ENCODE measurements at places on chromosomes 2 and 18.

GRCh38 chr2:70490381-70490780 lies 63.2 kb downstream of the TGFA start:
- no peak for DNase-seq

DNA sequence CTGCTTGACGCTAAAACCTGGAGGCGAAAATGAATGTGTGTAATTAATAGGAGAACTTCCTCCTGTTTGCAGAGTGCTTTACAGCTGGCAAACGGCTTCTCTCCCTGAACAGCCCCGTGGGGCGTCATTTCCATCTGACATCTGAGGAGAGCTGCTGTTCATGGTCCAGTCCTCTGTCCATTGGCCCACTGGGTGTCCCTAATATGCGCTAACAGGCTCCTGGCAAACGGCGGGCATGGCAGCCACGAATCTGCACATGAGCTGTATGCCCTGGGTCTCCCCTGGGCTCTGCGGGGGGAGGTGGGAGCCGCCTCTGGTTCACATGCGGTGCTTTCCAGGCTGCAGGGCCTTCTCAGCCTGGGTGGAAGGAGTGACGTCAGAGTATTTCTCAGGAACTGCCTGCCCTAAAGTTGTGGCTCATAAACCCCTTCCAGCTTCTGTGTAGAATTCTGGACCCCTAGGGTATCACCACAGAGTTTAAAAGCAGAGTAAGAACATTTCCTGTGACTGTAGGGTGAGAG lies 73.2 kb downstream of the LRRFIP1 start:
- no peak for DNase-seq

DNA sequence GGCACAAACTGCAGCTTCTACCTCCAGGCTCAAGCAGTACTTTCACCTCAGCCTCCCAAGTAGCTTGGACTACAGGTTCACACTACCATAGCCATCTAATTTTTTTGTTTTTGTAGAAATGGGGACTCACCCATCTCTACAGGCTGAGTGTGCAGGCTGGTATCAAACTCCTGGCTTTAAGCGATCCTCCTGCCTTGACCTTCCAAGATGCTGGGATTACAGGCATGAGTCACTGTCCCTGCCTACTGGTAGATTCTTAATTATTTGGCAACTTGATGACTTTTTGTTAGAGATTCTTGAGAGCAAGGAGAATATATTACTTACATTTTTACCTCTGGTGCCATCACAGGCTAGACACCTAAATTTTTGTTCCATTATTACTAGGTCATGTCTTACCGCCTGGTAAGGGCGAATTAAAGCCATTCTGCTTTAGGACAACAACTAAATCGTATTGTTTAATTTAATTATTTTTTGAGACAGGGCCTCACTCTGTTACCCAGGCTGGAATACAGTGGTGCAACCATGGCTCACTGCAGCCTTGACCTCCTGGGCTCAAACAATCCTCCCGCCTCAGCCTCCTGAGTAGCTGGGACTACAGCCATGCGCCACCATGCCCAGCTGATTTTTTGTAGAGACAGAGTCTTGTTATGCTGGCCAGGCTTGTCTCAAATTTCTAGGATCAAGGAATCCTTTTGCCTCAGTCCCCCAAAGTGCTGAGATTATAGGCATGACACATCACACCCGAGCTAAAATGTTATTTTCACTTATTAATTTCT lies 15.7 kb downstream of the DYNC1I2 start:
- DNase-seq, result no peak

- no peak for DNase-seq
These were observed 89.2 kb upstream of the ITGA4 start for GRCh38 chr2:181367906-181368435.

DNA sequence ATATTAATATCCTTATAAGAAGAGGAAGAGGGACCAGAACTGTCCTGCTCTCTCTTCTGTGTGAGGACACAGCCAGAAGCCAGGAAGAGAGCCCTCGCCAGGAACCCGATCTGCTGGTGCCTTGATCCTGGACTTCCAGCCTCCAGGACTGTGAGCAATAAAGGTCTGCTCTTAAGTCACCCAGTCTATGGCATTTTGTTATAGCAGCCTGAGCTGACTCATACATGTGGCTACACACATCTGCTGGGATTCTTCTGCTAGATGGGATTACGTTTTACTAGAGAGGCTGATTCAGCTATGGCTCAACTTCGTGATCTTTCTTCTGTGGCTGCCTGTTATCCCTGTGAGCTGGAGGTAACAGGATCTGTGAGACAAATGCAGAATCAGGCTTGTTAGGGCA lies 29.6 kb downstream of the ARL4C start:
- peak; percentile 67 for DNase-seq

GRCh38 chr18:11981543-11982366 lies 448 bp downstream of the IMPA2 start:
- DNase-seq, result no peak

- no peak for DNase-seq
These were observed 140.2 kb downstream of the TWIST2 start for GRCh38 chr2:238988105-238988504.

DNA sequence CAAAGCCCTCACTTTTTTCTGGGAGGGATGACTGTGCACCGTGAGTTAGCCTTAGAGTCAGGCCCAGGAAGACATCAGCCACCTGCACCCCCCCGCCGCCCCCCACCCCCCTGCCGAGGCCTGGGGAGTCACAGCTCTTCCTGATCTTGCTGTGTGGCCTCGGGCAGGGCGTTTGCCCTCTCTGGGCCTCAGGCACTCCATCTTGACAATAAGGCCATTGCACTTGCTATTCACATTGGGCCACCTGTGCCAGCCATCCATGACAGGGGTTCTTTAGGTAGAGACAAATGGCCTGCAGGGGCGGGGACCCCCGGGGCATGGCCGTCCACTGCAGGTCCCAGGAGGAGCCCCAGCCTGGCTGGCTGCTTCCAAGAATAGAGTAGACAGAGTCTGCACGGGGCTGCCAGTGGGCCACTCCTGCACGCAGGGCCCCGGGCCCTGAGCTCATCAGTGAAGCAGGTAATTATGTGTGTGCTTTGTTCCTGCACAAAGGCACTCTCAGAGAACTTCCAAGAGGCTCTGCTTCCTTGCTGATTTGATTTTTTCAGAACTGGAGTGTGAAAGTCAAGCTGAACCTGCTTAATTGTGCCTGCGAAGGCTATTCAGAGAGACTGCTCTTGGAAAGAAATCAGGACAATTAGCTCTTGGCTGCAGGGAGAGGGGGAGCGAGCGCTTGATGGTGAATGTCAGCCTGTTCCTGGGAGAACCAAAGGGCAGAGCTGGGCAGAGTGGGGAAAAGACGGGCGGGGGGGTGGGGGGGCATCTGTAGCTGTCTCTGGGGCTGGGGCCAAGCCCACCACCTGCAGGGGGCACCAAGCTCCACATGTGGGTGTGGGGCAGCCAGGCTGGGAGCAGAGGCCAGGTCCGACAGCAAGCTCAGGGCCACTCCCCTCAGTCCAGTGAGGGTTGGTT lies 40.3 kb downstream of the RRM2 start:
- DNase-seq, result no peak

- no peak for DNase-seq
These were observed 113.0 kb downstream of the DPP4 start for GRCh38 chr2:161961061-161961460.

DNA sequence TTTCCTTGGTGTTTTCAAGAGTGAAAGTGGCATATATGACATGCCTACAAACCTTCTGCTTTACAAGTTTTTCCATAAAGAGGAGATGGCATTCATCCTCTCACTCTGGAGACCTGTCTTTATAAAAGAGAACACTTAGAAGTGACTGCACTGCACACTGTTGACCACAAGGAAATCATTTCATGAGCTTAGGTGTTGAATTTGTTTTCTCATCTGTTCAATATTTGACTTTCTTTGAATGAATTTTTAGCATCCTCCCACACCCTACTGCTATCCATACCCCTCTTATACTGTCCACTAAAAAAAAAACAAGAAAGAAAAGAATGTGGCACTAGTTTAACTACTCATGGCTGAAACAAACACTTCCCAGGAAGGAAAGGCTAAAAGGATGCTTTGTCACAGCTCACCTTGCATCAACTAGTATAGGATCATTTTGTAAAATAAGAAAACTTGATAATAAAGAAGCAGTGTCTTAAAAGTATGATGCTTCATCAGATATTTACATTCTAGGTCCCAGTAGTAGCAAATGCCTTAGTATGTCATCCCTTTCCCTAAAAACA lies 83.0 kb downstream of the ACVR1 start:
- no peak for DNase-seq

- DNase-seq, result peak; percentile 40
These were observed 2.0 kb downstream of the PHLPP1 start for GRCh38 chr18:62717169-62717924.

DNA sequence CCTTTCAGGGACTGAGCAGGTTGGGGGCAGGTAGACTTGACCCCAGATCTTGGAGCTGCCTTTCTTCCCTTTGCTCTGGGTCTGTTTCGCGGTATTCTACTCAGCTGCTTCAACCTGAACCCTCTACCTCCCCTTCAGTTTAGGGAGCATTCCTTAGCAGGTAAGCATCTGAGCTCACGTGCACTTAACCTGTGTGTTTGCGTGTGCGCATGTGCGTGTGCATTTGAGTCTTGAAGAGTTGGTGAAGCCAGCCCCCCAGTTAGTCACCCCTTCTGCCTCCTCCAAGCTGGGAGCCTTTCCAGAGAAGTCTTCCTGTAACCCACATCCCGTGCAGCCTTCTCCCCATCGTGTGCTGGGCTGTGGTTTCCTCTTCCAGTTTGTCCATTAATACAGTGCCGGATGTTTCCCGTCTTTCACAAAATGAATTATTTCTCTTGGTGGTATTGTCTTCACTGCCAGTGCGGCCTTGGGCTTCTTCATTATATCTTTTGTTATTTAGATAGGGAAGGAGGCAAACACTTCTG lies 33.2 kb downstream of the B3GNT2 start:
- DNase-seq, result no peak

GRCh38 chr18:25123438-25124232 lies 228.3 kb downstream of the ZNF521 start:
- DNase-seq, result no peak

DNA sequence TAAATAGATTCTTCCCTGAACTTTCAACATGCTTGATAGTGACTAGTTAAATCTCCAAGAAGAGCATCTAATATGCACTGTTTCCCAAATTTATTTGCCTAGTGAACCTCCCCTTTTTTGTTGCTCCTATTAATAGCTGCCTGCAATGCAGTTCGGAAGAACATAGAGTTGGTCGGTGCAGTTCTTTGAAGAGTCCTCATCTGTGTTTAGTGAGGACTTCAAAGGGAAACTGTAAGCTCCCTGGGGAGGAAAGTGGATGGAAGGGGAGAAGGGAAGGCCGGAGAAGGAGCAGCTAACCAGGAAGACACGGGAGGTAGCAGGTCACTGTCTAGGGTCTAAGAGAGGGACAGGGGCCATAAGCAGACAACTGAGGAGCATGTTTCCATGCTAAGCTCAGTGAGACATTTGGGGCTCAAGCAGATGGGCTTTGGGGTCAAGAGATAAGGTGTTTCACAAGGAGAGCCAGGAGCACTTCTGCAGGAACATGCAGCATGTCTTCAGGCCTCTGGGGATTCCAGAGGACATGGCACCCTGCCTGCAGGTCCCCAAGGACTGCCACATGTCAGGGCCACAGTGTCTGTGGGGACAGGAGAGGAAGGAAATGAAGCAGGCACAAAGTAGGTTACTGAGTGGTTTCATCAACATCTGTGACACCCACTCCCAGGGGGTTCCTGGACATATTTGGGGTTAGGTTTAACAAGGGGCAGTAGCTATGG lies 48.7 kb upstream of the ANXA4 start:
- DNase-seq, result no peak

- no peak for DNase-seq
These were observed 50.1 kb downstream of the ATP8B1 start for GRCh38 chr18:57753063-57753462.

DNA sequence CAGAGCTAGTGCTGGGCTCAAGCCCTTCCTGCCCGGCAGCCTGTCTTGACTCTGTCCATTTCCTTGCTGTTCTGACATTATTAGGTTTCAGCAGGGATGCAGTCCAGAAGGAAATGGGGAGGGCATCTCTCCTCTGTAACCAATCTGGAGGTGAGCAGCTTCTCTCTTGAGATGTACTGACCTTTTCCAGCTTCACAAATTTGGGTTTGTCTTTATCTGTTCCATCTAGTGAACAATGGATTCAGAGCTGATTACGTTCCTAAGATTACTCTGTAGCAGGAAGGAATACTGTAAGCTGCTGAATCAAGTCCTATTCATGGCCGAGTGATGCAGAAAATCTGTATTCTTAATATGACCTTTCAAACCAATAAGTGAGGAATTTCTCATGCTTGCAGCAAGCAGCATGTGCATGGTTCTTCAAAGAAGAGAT lies 11.0 kb downstream of the PLA2R1 start:
- DNase-seq, result no peak

- no peak for DNase-seq
These were observed 61.7 kb upstream of the TFPI start for GRCh38 chr2:187615902-187616301.

GRCh38 chr18:78934551-78935225 lies 44.9 kb upstream of the SALL3 start:
- no peak for DNase-seq

- no peak for DNase-seq
These were observed 152.8 kb upstream of the CTAGE1 start for GRCh38 chr18:22570492-22570891.

- DNase-seq, result no peak
These were observed 307.6 kb upstream of the MYT1L start for GRCh38 chr2:2638547-2639220.

DNA sequence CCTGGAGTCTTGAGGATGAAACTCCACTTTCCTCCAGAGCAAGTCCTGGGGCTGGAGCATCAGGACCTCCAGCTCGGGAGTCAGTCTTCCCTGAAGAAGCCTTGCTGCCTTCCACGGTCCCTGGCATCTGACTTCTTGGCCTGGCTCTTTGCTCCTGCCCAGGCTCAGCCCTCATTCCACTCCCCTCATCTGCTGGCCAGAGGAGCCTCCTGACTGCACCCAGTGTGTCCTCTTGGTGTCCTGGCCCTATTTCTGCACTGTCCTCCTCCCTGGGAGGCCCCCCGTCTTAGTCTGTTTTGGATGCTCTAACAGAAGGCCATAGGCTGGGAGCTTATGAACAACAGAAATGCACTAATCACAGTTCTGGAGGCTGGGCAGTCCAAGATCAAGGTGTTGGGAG lies 231.5 kb downstream of the LOXHD1 start:
- DNase-seq, result no peak

DNA sequence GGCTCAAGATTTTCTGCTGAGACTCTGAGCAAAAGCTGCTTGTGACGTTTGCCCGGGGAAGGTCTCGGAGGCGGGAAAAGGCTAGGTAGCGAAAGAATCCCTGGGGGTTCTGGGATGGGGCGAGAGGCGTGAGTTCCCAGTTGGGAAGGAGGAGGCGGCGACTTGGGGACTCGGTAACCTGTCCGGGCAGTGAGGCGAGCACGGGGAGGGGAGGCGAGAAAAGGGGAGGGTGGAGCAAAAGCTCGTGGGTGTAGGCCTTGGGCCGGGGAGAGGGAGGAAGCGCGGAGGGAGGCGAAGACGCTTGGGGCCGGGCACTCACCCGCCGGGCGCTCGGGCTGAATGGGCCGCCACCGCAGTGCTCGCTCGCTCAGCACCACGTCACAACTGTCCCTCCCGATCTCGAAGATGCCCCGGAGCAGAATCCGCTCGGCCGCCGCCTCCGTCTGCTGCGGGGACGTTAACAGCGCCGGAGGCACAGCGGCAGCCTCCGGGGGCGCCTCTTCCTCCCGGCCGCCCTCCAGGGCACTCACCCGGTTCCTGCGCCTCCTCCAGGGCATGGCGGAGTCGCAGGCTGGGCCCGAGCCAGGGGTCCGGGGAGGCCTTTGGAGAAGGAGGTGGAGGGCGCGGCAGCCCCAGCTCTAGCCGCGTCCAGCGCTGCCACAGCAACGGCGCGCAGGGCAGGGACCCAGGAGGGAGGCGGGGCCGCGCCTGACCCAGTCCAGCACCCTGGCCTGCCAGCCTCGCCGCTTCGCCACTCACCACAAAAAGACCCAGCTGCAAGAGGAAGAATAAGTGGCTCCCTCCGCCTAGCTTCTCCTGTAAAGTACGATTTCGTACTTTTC lies at the start of gene CERKL:
Gene CERKL, minus strand, starts transcription at position 656 of the 842 bp plus-strand sequence. Its CDS starts 99 bp downstream, at position 557.
- DNase-seq, result no peak

GRCh38 chr2:106030287-106031268 lies 163.5 kb downstream of the UXS1 start:
- DNase-seq, result peak; percentile 81

All from AG09309 (cell line).